ENCODE measurements at places on chromosomes 7 and 10.

- no peak for DNase-seq
Observed at GRCh38 chr10:3460420-3461128, 288.0 kb upstream of the PITRM1 start.

GRCh38 chr7:27972276-27972675, 208.3 kb downstream of the JAZF1 start:
- DNase-seq = no peak

DNA sequence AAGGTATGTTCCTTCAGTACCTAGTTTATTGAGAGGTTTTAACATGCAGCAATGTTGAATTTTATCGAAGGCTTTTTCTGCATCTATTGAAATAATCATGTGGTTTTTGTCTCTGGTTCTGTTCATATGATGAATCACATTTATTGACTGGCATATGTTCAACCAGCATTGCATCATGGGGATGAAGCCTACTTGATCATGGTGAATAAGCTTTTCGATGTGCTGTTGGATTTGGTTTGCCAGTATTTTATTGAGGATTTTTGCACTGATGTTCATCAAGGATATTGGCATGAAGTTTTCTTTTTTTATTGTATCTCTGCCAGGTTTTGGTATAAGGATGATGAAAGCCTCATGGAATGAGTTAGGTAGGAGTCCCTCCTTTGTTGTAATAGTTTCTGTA, 204.0 kb upstream of the GNAI1 start:
- DNase-seq = no peak

GRCh38 chr10:98321186-98321780, 53.3 kb upstream of the LOXL4 start:
- DNase-seq = no peak

- DNase-seq = no peak
Observed at GRCh38 chr7:117338020-117338419, 15.2 kb upstream of the WNT2 start.

- no peak for DNase-seq
Observed at GRCh38 chr7:42448901-42449300, 211.9 kb upstream of the GLI3 start.

- no peak for DNase-seq
Observed at GRCh38 chr7:8549046-8549445, 115.6 kb downstream of the NXPH1 start.

DNA sequence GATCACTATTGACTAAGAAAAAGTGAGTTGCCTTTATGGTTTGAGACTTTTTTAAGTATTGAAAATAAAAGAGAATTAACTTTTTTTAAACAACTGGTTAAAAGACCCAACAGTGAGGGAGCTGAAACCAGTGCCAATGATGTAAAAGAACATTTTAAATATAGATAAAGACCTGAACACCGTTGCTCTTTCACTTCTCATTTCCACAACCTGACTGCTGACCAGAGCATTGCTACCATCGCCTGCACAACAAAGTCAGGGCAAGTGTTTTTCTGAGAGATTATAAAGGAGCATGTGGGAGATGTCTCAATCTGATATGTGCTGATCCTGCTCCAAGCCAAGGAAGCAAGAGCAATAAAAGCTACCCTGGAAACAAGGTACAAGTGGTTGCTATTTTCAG, 34.7 kb downstream of the IMMP2L start:
- DNase-seq = no peak

GRCh38 chr10:43136995-43137716, 1.1 kb upstream of the CSGALNACT2 start:
- no peak for DNase-seq
